ENCODE measurements at places on chromosomes 5 and 9.

GRCh38 chr5:169801324-169801777 is 164.3 kb downstream of the DOCK2 start:
- DNase-seq, result peak; percentile 8

DNA sequence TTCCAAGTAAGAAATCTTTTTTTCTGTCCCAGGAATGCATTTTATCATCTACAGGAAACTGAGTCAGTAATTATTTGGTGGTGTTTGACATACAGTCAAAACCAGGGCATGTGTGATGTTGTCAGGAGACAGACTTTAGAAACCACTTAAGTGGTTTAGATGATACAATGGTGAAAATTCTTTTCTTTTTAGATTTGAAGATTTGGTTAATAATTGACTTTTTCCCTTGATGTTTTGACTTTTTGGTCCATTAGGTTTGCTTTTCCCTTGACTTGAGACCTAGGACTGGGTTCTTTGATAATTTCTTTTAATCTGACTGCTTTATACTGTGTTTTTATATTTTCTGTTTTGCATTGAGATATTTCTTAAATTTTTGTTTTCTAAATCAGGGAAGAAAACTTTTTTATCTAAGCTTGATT is 85.2 kb downstream of the RASGRF2 start:
- no peak for DNase-seq

DNA sequence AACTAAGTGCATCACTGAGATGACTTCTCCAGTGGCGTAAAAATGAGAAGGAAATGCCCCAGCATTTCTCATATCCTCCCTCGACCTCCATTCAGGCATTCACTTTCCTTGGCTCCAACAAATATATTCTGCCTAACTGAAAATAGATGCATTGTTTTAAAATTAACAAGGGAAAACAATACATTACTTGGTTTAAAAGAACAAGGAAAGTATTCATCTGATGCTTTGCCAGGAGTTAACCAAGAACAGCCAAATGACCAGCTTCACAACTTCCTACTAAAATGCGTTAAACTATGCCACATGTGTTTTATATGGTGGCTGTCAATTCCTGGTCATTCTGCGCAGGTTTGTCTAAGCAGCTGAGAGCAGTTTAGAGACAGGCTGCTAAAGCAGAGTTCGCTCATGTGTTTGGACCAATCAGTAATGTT is 121.4 kb downstream of the GNAQ start:
- DNase-seq, result no peak

DNA sequence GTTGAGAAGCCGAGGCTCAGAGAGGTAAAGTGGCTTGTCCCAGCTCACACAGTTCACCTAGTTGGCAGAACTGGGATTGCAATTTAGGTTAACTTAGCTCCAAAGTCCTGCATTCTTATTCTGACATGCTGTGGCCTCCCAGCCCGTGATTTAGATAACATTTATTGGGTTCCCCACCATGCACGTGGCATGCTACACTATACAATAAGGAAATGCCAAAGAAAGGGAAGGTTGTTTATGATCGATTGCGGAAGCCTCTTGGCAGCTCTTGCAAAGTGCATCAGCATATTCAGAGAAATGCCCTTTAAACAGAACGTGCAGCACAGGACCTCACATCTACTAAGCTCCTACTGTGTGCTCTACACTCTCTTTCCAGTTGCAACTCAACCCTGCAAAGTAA is 3.2 kb downstream of the NEURL1B start:
- no peak for DNase-seq

- no peak for DNase-seq
Measured at GRCh38 chr5:96753848-96754247, 53.9 kb downstream of the ERAP1 start.

GRCh38 chr9:3719286-3719685 is 193.5 kb upstream of the RFX3 start:
- no peak for DNase-seq

DNA sequence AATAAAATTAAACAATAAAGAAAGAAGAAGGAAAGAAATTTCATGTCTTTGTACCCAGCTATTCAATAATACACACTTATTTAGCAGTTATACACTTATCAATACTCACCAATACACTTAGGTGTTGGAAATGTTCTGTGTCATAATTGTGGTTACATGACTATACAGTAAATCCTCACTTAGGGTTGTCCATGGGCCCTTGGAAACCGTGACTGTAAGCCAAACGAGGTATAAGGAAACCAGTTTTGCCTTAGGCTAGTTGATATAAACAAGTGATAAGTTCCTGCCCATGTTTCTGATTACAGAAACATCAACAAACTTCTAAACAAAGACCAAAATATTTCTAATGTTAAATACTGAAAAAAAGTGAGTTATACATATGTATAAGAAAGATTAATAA is 10.0 kb upstream of the SLCO4C1 start:
- DNase-seq, result no peak

GRCh38 chr9:77712533-77713130 is 64.5 kb upstream of the GNA14 start:
- DNase-seq, result peak; percentile 65

DNA sequence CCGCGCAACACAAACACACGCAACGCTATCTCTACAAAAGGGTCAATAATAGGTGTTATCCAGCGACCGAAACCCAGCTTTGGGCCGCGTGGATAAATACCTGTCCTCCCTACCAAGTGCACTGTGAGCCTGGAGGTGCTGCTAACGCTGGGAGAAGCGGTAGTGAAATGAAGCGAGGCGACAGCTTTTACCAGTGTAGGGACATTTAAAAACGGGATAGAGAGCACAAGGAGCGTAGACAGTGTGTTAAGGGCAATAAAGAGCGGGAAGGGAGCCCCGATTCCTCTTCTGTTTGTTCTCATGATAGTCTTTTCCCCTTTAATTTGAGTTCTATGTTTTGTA is 421 bp upstream of the DEPDC1B start:
- peak; percentile 9 for DNase-seq

Measured in hepatic stellate cell (primary cell).